HCT116 (cell line): ENCODE measurements at places on chromosomes 1 and 21. TPM values are rescaled to one million over a fixed set of nuclear protein-coding genes. Genes with fewer than 3 reads are reported as not detected.

GRCh38 chr1:244165701-244166100 is 114.6 kb downstream of the ZBTB18 start:
- no peak for DNase-seq

DNA sequence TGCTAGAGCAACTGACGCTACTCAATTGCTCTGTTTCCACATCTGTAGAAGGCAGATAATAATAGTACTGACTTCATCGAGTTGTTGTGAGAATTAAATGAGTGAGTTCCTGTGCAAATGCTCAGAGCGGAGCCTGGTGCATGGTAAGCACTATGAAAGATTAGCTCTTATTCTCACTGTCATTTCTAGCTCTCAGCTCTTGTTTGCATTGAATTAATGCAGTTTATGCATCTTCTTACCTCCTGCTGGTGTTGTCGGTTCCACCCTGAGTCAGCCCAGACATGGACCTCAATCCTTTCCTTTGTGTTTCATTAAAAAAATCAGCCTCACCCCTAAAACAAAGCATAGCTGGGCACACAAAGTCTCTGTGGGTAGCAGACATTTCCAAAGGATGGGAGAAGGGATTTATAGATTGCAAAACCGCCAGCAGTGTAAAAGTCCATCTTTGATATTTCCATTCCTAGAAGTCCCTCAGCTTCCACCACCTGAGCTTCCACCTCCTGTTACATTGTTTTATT is 254.4 kb upstream of the CSF3R start:
- DNase-seq = no peak

DNA sequence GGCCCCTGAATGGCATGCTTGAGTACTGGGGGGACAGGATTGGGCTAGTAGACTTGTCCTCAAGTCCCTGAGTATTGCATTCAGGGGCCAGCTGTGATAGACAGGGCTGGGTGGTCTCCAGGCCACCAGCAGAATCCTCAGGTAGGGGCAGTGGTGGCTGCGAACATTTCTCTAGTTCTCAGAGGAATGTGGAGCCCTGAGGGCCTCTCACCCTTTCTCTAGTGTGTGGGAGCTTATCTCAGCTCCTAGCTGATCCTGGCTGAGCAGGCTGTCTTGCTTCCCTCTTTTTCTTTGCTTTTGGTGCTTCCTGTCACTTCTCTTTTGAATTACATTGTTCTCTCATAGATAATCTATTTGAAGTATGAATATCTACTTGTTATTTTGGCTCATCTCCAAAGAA is 30.0 kb upstream of the PM20D1 start:
- DNase-seq = no peak

Gene LAMC1
- total RNA-seq = 61.2 TPM

Gene MASP2
- total RNA-seq = 0.25 TPM

Gene FALEC
- 0.59 TPM for total RNA-seq

GRCh38 chr1:206445911-206446356 is 24.3 kb upstream of the IKBKE start:
- DNase-seq = no peak

DNA sequence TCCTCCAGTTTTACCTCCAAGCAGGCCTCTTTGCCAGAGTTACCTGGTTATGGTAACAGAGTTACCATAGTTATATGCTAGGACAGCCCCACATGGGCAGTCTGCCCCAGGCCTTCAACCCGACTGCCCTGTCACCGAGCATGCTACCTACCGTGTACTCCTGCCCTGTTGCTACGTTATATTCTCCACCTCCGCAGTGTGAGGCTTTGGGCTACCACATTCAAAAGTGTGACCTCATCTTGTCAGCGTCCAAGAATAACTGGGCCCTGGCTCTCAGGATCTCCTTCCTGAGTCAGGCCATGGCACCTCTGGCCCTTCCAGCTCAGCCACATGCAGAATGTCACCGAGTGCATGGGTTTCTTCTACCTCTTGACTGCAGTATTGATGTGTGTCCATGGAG is 8.9 kb downstream of the MAPKAPK2 start:
- no peak for DNase-seq

DNA sequence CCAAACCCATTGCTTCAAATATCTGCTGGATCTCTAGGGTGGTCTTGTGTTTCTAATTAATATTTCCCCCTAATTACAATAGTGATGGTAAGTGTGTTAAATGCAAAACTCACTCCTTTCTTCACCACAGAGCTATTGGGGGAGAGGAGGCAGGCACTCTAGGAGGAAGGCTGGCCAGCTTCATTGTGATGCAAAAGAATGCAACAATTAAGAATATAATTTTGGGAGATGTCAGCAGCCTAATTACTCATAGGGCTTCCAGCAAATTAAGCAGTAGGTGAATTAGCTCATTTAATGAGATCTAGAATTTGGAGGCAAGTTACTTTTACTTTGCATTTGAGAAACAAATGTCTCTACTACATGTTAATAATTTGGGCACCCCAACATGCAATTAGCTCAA is 560.4 kb upstream of the DAB1 start:
- no peak for DNase-seq
